ENCODE measurements at places on chromosomes 7 and 10. TPM values are rescaled to one million over a fixed set of nuclear protein-coding genes. Genes with fewer than 3 reads are reported as not detected.

DNA sequence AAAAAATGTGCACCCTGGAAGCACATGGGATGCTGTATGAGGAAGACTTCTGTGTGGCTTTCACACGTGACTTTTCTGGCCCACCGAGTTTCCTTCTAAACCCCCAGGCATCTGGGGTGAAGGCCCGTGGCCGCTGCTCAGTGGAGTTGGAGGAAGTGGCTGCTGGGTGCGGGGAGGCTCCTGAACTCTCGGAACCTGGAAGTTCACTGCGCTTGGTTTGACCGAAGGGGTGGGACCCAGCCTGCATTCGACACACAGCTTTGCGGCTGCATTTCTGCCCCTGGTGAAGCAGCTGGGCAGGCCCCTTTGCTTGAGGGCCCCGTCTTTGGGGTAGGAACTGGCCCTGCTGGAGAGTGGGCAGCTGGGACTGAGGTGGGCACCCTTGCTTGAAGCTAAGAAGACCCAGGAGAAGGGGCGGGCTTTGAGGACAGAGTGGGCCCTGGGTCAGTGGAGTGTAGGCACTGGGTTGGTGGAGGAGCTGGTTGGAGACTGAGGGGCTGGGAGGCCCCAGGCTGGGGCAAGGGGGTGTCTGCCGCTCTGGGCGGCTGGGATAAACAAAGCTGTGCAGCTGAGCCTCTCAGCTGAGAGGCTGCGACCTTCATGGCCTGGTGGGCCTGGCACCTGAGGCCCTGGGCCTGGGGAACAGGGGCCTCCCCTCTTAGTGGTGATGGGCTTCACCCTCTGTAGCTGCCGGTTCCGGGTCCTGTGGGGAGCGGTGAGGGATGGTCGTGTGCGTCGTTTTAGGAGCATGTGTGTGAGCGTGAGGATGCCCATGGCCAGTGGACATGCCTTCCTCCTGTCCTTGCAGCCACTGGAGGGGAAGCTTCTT is 78.0 kb downstream of the INPP5A start:
- no peak overlapping the region for H3K4me3 ChIP-seq
- DNase-seq, result no peak
- H3K4me1 ChIP-seq, result no peaks in the 10 kb centered on the region
- H3K36me3 ChIP-seq, result no peaks in the 10 kb centered on the region
- no peaks in the 10 kb centered on the region for H3K27me3 ChIP-seq

- no peaks in the 10 kb centered on the region for H3K36me3 ChIP-seq
- H3K4me1 ChIP-seq, result no peaks in the 10 kb centered on the region
- no peak for DNase-seq
- peak overlapping the region; percentile 69 for H3K4me3 ChIP-seq
Observed at GRCh38 chr7:73841689-73842066, 638 bp downstream of the METTL27 start.

- peaks cover 16% of the 10 kb centered on the region for H3K36me3 ChIP-seq
- no peaks in the 10 kb centered on the region for H3K27me3 ChIP-seq
- no peak overlapping the region for H3K27ac ChIP-seq
- no peak for DNase-seq
Observed at GRCh38 chr10:5940807-5941218, 36.5 kb downstream of the IL15RA start.

Gene GRID1
- total RNA-seq, result 5.9 TPM

Gene GTPBP4
- total RNA-seq, result 50.8 TPM

DNA sequence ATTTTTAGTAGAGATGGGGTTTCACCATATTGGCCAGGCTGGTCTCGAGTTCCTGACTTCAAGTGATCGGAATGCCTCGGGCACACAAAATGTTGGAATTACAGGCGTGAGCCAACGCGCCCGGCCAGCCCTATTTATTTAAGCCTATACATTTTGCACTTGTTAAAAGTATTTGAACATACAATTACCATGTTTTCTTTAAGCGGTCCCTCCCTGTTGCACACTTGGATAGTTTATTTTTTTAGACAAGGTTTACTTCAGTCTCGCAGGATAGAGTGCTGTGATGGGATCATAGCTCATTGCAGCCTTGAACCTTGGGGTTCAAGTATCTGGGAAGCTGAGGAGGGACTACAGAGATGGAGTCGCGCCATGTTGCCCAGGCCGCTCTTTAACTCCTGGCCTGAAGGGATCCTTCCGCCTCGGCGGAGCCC is 35.7 kb upstream of the SRRM3 start:
- H3K4me1 ChIP-seq, result no peaks in the 10 kb centered on the region
- H3K4me3 ChIP-seq, result peak overlapping the region; percentile 63
- H3K27ac ChIP-seq, result peak overlapping the region; percentile 78
- H3K36me3 ChIP-seq, result no peaks in the 10 kb centered on the region
- no peak for DNase-seq
- no peaks in the 10 kb centered on the region for H3K27me3 ChIP-seq

DNA sequence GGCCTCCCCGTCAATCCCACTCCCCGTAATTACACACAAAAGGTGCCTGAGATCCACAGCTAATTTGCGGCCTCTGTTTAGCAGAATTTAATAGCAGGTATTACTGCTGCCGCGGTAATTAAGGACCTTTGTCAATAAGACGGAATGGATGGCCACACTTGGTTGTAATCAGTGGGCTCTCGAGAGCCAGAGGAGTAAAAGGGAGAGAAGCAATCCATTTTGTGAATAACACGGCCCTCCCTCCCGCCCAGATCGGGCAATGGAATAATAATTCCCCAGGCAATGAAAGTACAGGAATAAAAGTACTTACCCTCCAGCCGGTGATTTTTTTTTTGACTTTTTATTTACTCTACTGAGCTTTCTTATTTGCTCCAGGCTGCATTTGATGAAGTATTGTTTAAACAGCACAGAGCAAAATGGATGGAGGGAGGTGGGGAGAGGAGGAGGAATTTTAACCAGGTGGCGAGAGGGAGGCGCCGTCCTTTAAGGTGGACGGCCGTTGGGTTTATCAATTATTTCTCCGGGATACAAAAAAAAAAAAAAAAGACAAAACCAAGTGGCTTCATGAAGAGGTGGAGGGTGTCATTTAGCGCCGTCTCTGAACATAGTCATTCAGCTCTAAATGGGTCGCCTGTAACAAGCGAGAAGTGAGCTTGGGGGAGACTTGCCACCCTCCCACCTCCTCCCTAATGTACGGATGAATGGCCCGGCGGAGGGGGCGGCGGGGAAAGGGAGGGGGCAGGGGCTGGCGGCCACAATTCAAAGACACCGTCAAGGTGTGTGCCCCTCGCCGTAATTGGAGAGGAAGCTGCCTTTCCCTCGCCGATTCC is 120.3 kb downstream of the BUB3 start:
- H3K4me1 ChIP-seq, result no peaks in the 10 kb centered on the region
- DNase-seq, result no peak
- H3K27ac ChIP-seq, result no peak overlapping the region
- H3K4me3 ChIP-seq, result no peak overlapping the region

GRCh38 chr10:52056291-52056690 is 257.8 kb upstream of the DKK1 start:
- DNase-seq, result no peak
- no peak overlapping the region for H3K4me3 ChIP-seq
- H3K4me1 ChIP-seq, result no peaks in the 10 kb centered on the region
- no peaks in the 10 kb centered on the region for H3K36me3 ChIP-seq
- no peaks in the 10 kb centered on the region for H3K27me3 ChIP-seq
- H3K27ac ChIP-seq, result no peak overlapping the region

DNA sequence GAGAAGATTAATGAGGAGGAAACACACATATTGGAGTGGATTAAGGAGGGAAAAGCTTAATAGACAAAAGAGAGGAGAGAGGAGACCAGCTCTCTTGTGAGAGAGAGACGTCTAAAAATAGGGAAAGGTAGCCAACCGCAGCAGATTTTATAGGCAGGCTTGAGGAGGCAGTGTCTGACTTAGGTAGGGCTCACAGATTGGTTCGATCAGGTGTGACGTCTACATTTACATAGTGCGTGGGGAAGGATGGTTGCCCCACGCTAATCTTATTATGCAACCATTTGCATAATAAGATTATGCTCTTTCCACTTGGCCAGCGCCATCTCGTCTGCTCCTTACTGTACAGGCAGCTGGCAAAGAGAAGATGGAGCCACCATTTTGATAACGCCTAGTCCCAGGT is 122.0 kb downstream of the MARCHF5 start:
- H3K27ac ChIP-seq, result no peak overlapping the region
- H3K4me3 ChIP-seq, result no peak overlapping the region
- H3K36me3 ChIP-seq, result no peaks in the 10 kb centered on the region
- H3K4me1 ChIP-seq, result no peaks in the 10 kb centered on the region

DNA sequence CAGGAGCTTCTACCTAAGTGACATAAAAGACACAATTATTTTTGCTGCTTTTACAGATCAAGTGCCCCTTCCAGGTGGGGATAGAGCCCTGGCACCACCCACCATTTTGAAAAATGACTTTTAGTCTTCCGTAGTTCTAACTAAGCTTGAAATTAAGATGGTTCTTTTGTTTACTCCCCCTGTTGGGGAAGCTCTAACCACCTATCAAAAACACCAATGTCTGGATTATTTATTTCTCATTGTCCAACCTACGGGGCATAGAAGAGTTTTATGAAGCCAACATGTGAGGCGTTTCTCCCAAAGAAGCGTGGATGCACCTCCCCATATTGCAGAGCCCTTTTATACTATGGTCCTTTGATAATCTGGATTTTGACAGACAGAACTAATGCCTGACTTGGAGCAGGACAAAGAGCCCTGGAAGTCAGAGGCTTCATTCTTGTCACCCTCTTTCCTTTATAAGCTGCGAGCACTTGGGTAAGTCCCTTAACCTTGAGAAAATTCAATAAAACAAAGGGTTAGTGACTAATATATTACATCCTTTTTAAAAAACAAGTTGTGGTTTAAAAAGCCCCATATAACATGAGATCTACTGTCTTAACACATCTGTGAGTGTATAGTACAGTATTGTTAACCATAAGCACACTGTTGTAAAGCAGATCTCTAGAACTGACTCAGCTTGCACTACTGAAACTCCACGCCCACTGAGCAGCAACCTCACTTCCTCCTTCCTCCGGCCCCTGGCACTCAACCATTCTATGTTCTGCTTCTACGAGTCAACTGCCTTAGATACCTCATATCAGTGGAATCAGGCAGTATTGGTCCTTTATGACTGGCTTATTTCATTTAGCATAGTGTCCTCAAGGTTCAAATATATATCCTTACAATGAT is 67.5 kb downstream of the ATXN7L1 start:
- no peak overlapping the region for H3K27ac ChIP-seq
- H3K36me3 ChIP-seq, result no peaks in the 10 kb centered on the region
- H3K27me3 ChIP-seq, result no peaks in the 10 kb centered on the region

Gene PIP
- total RNA-seq, result 1.6 TPM

DNA sequence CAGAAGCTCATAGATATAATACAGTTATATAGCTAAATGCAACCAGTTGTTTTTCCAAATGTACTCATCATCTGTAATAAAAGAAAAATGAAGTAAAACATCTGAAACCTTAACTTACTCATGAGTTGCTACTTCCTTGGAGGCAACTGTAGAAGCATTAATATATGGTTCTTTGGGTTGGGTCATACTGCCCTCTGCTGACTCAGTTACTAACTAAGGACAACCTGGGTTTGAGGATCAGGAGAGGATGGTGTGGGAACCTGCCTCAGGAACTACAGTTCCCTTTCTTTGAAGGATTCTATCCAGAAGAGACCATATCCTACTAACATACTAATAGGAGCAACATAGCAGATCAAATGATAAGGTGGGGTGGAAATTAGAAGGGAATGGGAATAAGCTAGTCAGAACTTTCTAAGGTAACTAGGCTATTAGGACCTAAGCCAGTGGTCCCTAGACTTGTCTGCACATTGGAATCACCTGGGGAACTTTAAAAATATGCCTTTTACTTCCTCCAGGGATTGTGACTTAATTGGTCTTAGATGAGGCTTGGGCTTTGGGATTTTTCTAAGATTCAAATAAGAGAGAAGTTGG is 20.7 kb downstream of the COX15 start:
- no peaks in the 10 kb centered on the region for H3K4me1 ChIP-seq
- H3K4me3 ChIP-seq, result no peak overlapping the region
- no peaks in the 10 kb centered on the region for H3K36me3 ChIP-seq

- no peaks in the 10 kb centered on the region for H3K36me3 ChIP-seq
- H3K4me3 ChIP-seq, result no peak overlapping the region
- no peak for DNase-seq
- no peak overlapping the region for H3K27ac ChIP-seq
Observed at GRCh38 chr10:105171945-105172344, 530.9 kb downstream of the SORCS3 start.

DNA sequence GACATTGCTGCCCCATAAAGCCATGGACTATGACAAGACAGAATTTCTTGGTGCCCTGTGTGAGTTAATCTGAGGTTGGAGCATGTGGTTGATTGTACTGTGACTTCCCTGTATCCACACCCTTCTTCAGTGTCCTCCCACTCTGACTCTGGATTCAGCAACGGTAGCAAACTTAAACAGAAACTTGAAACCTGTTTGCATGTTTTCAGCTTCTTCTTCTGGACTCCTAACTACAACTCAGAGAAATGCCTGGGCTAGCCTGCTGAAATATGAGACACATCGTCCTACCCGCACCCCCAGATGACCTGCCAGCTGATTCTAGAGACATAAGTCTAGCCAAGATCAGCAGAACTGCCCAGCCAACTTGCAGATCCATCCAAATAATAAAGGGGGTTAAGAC is 78.4 kb downstream of the IPMK start:
- no peaks in the 10 kb centered on the region for H3K4me1 ChIP-seq
- H3K36me3 ChIP-seq, result no peaks in the 10 kb centered on the region
- no peak for DNase-seq
- no peaks in the 10 kb centered on the region for H3K27me3 ChIP-seq
- no peak overlapping the region for H3K4me3 ChIP-seq

GRCh38 chr7:104366390-104366789 is 38.0 kb downstream of the LHFPL3 start:
- no peak overlapping the region for H3K27ac ChIP-seq
- H3K4me1 ChIP-seq, result no peaks in the 10 kb centered on the region
- no peak for DNase-seq
- H3K4me3 ChIP-seq, result no peak overlapping the region
- no peaks in the 10 kb centered on the region for H3K36me3 ChIP-seq
- no peaks in the 10 kb centered on the region for H3K27me3 ChIP-seq

GRCh38 chr7:46671108-46671769 is 750.2 kb upstream of the IGFBP3 start:
- no peak for DNase-seq
- H3K27me3 ChIP-seq, result no peaks in the 10 kb centered on the region
- no peak overlapping the region for H3K27ac ChIP-seq
- no peak overlapping the region for H3K4me3 ChIP-seq

DNA sequence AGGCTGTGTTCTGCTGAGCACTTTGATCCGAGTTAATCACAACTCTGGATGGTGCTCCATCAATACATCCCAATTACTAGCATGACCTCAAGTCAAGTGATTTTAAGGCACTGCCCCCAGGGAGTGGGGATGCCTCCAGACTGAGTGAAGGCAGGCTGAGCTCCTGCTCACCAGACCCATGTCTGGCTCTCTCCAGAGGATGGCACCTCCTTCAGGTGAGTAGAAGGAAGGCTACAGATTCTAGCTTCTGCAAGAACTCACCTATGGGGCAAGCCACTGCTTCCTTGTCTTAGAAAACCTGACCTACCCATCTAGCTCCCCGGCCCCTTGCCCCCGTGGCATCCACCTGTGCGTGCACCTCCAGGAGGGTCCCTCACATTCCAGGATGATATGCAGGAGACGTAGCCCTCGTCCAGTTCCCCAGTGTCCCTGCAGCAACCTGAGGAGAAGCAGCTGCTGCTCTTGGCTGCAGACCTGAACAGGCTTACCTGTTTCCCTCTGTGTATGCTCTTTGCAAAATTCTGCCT is 390.3 kb downstream of the GRID1 start:
- no peak overlapping the region for H3K4me3 ChIP-seq
- H3K27ac ChIP-seq, result no peak overlapping the region
- no peaks in the 10 kb centered on the region for H3K27me3 ChIP-seq

Gene DYNC1I1
- 6.6 TPM for total RNA-seq

- H3K27ac ChIP-seq, result no peak overlapping the region
- H3K4me3 ChIP-seq, result no peak overlapping the region
- peaks cover 3% of the 10 kb centered on the region for H3K27me3 ChIP-seq
- DNase-seq, result no peak
Observed at GRCh38 chr10:117503244-117504205, 39.0 kb upstream of the EMX2 start.

Gene SUFU
- 9.1 TPM for total RNA-seq

Data from breast epithelium (tissue), 4 donors.